Fibroblast of lung (primary cell): ENCODE measurements at places on chromosomes 3 and 15. TPM values are rescaled to one million over a fixed set of nuclear protein-coding genes. Genes with fewer than 3 reads are reported as not detected.
A peak's percentile ranks its signal among the peaks of the same experiment; 100 is the strongest.

GRCh38 chr15:31471731-31472430, 145.2 kb downstream of the KLF13 start:
- peak; percentile 88 for DNase-seq

GRCh38 chr15:25170781-25171110, 216.0 kb downstream of the SNRPN start:
- no peak for DNase-seq

DNA sequence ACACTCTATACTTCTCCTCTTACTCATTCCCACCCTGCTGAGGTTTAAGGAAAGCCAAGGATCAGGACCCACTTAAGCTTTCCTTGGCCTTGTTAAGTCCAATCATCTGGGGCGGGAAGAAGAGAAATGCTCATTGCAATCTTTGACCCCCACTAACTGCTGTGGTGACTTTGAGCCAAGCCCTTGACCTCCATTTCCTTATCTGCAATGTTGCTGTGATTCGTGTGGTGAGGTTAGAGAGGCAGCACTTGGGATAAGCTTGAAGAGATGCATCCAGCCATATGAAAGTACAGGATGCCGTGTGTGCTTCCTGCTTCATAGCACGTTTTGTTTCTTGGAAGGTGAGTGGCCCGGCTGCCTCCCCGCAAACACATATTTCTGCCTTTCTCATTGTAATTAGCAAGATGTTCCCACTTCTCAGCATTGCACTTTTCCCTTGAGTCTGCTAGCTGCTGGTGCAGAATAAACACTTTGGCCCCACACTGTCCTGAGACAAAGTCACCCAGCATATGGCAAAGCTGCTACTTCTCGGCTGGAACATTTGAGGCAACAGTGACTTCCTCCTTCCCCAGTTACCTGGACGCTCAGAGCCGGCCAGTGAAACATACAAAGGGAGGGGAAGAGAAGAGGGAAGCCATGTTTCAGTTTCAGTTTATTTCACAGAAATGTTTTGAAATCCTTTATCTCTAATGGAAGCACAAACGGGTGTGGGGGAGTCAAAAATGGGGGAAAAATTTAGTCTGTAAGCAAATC, 10.5 kb upstream of the NUDT16 start:
- DNase-seq, result no peak

DNA sequence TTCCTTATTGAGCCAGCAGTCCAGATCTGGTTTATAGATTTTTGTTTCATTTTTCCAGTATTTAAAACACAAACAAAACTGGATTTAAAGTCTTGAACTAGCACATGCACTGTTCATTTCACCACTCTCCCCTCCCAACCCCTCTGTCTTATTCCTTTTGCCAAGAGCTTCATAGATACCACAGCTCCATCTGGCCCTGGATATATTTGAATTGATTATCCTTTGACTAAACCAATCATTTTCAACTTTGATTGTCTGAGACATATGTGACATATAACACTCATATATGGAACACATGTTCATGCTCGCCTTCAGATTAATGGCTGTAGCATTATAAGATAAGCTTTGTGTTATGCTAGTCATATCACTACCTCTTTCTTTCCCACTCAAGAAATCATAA, 376.6 kb upstream of the NAALADL2 start:
- DNase-seq, result no peak

DNA sequence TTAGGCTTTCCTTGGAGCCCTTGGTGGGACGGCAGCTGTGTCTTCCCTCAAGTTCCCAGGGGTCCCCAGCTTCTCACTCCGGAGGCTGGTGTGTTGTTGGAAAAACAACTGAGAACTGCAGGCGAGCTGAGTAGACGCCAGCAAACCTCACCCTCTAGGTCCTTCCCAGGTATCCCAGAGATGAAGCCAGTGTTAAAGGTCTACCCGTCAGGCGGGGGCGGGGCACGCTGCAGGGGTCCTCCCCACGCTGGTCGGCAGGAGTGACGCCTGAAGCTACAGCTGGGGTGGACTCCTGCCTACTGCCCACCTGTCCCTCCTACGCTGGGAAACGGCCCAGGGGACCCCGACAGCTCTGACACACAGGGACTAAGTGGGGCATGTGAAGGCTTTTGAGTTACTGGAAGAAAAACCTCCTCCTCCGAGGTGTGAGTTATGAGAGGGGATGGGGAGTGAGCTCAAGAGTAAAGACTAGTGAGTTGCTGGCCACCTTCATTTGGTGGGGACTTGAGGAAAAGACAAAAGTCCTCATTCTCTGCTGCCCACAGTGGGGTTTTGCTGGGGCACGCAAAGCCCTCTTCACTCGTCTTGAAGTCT, 32.2 kb upstream of the SNRPA1 start:
- no peak for DNase-seq

DNA sequence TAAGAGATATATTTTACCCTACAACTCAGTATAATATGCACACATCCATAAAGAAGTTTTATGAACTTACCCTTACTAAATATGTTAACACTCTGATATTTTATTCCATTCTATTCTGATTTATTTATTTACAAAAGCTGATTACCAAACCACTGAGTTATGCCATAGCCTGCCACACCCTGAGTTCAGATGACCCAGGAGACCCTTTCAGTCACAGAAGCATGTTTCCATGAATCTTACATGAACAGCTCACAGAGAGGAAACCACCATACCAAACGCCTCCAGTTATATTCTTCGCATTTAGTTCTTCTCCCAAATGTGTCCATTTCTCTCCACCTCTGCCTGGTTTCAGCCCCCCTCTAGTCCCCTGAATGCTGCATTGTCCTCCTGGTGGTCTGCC, 103.5 kb downstream of the SEMA5B start:
- DNase-seq, result no peak

DNA sequence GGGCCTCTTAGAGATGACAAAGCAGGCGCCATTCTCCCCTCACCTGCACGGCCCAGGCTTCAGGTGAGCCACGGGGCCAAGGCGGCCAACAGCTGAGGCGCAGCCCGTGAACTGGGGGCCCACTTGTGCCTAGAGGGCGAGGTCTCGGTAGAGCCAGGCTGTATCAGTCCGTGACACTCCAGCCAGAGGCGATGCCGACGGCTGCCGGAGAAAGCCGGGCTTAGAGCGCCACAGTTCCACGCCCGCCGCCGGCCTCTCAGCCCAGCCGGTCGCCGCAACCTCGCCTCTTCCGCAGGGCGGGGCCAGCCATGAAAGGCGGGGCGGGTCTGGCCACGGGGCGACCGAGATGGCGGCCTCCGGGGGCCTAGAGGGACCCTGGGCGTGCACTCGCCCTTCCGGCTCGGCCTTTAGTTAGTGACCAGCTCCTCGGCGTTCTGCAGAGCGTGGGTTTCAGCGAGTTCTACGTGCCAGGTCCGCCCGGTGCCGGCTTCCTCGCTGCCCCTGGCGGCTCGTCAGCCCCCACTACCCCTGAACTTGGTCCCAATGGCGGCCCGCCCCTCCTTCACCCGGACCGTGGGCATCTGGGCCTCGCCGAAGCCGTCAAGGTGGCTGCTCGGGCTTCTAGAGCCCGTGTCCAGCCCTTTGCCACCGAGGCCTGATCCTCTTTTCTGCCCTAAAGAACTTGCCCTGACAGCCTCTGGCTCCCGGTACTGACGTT, at the start of gene ZNF621:
ZNF621 (plus strand) TSS at position 393 of the 718 bp plus-strand sequence. CDS start 881 bp downstream, outside the sequence.
- peak; percentile 83 for DNase-seq

GRCh38 chr3:109155828-109156227, 19.3 kb downstream of the C3orf85 start:
- no peak for DNase-seq

DNA sequence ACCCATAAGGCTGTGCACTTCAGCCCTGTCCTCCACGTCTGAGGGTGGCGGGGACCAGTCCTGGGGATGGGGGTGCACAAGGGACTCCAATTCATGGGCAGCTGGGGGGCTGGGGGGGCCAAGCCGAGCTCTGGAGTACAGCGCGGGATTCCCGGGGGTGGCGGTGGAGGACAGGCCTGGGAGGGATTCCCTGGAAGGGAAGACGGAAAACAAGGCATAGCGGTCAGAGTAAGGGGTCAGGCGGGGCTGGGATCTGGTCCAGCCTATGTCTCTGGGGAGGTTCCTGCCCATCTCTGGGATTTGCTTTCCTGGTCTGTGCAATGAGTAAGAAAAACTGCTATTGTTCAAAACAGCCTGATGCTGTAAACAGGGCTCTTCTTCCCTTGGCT, 8.1 kb upstream of the IGDCC3 start:
- DNase-seq, result no peak

DNA sequence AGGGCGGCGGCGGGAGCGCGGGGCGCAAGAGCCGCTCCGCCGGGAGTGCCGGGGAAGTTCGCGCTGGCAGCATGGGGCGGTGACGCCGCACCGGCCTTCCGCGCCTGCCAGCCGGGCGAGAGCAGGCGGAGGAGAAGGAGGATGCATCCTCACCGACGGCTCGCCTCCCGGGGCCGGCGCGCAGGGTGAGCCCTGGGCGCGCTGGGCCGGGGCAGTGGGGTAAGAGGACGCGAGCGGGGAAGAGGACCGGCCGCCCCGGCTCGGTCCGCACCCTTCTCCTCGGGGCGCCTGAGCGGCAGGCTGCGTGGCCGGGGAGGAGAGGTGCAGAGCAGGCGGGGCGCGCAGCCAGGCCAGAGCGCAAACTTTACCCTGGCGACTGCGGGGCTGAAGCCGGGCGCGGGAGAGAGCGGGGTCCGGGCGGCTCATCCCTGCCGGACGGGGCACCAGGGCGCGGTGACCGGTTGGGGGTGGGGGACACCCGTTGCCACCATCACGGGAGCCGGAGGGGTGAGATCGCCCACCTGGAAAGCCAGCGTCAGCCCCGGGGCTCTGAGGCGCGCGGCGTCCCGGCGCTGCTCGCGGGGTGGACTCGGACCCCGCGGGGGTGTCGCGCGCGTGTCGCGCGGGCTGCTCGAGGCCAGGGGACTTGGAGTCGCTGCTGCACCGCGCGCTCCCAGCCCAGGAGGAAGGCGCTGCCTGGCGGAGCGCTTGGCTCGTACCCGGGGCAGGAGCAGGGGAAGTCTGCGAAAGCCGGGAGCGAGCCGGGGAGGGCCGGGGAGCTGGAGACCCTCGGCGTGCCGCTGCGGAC, 542 bp downstream of the GABRA5 start:
- DNase-seq, result no peak

GRCh38 chr15:32105258-32106241, 75.2 kb downstream of the CHRNA7 start:
- DNase-seq, result no peak

- no peak for DNase-seq
These were observed 942.0 kb downstream of the SQOR start for GRCh38 chr15:46576646-46577395.

DNA sequence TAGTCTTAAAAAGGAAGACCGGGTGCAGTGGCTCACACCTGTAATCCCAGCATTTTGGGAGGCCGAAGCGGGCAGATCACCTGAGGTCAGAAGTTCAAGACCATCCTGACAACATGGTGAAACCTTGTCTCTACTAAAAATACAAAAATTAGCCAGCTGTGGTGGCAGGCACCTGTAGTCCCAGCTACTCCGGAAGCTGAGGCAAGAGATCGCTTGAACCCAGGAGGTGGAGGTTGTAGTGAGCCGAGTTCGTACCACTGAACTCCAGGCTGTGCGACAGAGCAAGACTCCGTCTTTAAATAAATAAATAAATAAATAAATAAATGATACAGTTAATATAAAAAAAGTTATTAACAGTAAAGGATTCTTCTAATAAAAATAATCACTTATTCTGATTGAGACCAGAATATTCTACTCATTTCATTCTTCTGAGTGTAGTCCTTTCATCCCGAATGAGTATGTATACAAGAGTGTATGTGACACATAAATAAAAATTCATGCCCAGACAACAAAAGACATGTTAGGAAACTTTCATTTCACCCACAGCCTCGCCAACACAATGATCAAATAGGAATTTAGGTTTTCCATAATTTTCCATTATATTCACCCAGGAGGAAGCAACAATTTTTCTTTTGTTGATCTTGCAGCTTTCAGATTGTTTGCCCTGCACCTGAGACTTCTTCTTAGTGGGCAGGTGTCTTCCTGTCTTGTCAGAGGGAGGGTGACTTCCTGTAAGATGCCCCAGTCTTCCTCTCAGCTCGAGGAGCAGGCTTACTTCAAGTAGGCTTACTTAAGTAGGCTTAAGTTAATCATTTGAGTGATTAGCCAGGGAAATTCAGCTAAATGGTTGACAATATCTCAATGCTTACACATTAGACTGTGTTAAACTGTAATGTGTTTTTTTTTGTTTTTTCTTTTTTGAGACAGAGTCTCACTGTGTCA, 7.8 kb upstream of the NUP210 start:
- DNase-seq, result no peak

- DNase-seq, result peak; percentile 87
These were observed 31.4 kb downstream of the GTF2E1 start for GRCh38 chr3:120773932-120774331.

DNA sequence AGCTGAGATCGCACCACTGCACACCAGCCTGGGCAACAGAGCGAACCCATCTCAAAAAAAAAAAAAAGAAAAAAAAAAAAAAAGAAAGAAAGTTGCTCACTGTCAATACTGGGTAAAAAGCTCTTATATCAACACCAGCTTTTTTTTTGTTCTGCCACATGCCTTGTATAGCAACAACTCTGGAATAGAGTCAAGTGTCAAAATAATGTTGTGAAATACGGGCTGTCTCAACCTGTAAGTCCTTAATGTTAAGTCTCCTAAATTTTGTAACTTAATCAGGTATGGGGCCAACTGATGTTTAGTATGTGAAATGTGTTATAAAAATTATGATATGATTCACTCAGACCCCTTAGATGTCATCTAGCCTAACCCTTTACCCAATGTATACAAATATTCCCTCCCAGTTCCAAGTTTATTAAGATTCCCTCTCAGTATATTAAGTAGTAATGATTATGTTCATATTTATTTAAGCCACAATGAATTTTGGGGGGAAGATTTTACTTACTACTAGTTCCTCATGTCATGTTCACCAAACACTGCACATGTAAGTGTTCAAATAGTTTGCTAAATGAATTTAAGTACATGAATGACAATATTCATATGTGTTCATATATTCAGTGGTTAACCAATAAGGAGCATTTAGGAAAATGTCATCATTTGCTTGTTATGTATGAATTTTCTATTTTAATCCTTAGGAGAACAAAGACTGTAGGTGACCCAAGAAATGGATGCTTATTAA, 52.2 kb downstream of the GPR160 start:
- DNase-seq, result peak; percentile 10

DNA sequence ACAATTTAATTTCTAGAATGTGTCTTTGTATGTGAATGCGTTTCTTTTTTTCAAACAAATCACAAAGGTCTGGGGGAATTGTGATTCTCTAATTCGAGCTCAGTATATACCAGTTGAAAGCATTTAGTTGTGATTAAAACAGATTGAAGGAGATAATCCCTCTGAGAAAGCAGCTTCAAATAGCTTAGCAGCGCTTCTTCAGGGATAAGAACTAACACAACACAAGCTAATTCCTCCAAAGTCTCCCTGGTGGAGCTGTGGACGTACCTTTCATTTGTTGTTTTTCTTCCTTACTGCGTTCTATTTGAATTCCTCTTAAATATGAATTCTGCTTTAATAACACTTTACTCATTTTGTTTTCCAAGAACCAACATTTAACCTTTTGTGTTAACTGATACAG, 286.7 kb downstream of the ROBO2 start:
- DNase-seq, result no peak

- no peak for DNase-seq
These were observed 304.4 kb downstream of the FGF12 start for GRCh38 chr3:192422997-192423342.

Gene SLC51B
- polyA plus RNA-seq, result 0.98 and 1.2 TPM in 2 replicates

Gene ERICH6
- 0.10 TPM in 1 of 2 replicates, not detected in the other for polyA plus RNA-seq

Gene ATP2B2
- not detected in 2 replicates for polyA plus RNA-seq

Gene GOLGA6D
- polyA plus RNA-seq, result not detected in 2 replicates

Gene NCKIPSD
- 14.6 and 19.6 TPM in 2 replicates for polyA plus RNA-seq
